ENCODE measurements at places on chromosomes 11 and 22.

- no peak for DNase-seq
Observed at GRCh38 chr11:33179348-33179803, 18.1 kb upstream of the CSTF3 start.

GRCh38 chr11:27699242-27699925, 871 bp downstream of the BDNF start:
- peak; percentile 33 for DNase-seq

GRCh38 chr11:22162756-22163155, 30.1 kb upstream of the ANO5 start:
- DNase-seq = no peak

GRCh38 chr22:33962409-33962808, 42.1 kb upstream of the LARGE1 start:
- DNase-seq = no peak

DNA sequence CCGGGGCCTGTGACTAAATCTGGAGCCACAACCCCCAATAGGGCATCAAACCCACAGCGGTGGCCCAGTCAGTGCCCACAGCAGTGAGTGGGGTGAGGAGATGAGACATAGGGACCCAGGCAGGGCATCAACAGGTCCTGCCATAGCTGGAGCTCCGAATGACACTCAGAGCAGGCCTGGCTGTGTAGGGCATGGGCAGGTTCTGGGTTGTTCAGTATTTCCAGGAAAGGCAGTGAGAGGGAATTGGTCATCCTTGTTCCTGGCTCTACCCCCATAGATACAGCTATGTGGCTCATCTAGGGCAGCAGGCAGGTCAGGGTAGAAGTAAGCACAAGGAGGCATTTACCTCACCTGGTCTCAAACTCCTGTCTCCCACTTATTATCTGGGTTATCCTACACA, 126.6 kb downstream of the BUD13 start:
- DNase-seq = no peak

Measured in WTC11 (cell line).